Effector memory CD8-positive, alpha-beta T cell (primary cell): ENCODE measurements at places on chromosomes 16 and 17.

DNA sequence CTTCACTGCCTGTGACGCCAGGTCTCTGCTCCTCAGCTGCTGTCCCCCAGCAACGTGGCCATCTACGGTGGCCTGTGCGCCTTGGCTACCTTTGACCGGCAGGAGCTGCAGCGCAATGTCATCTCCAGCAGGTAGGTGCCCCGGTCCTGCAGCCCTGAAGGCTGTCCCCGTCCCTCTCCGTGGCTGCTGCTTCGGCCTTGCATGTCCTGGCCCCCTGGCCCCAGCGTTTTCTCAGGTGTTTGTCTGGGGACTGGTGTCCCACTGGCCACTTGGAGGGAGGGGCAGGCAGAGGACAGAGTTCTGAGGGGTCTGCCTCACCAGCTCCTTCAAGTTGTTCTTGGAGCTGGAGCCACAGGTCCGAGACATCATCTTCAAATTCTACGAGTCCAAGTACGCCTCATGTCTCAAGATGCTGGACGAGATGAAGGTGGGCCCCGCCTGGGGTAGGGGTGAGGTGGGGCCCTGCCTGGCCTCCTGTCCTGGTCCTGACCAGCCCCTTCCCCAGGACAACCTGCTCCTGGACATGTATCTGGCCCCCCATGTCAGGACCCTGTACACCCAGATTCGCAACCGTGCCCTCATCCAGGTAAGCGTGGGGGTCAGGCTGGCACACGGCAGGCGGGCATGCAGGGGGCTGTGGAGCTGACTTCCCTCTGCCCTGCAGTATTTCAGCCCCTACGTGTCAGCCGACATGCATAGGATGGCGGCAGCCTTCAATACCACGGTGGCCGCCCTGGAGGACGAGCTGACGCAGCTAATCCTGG is 4.4 kb downstream of the GPS1 start:
- no peak for DNase-seq

- DNase-seq, result no peak
Measured at GRCh38 chr17:38742411-38743308, 5.5 kb downstream of the PCGF2 start.

DNA sequence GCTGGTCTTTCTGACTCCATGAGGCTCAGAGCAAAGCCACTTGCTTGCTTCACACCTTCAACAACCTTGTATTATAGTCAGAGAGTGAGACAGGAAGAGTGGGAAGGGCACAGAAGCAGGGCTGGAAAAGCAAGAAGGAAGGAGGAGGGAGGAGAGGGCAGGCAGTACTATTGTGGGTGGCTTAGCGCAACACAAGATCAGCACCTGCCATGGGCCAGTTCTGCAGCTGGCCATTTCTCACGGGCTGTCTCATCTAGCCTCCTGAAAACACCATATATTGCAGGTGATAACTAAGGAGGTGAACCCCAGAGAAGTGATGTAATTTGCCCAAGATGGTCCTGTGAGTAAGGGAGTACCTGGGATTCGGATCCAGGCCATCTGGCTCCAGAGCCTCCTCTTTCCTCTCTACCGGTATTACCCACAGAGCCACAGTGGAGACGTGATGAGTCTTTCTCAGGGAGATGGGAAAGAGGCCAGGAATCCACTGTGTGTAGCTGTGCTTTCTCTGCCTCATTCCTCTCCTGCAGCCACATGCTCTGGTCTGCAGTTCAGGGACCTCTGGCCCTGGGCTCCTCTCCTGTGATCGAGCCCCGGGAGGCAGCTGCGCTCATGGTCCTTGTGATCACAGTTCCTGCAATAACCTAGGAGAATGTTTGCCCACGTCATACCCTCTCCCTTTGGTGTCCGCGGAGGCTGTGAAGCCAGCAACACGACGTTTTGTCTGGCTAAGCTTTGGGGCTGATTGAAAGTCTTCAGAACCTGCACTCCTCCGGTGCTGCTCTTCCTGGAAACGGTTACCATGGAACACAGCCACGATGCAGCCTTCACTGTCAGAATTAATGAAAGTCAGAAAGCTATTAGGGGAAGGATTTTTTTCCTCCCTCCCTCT is 178.1 kb upstream of the CCL2 start:
- DNase-seq, result no peak

DNA sequence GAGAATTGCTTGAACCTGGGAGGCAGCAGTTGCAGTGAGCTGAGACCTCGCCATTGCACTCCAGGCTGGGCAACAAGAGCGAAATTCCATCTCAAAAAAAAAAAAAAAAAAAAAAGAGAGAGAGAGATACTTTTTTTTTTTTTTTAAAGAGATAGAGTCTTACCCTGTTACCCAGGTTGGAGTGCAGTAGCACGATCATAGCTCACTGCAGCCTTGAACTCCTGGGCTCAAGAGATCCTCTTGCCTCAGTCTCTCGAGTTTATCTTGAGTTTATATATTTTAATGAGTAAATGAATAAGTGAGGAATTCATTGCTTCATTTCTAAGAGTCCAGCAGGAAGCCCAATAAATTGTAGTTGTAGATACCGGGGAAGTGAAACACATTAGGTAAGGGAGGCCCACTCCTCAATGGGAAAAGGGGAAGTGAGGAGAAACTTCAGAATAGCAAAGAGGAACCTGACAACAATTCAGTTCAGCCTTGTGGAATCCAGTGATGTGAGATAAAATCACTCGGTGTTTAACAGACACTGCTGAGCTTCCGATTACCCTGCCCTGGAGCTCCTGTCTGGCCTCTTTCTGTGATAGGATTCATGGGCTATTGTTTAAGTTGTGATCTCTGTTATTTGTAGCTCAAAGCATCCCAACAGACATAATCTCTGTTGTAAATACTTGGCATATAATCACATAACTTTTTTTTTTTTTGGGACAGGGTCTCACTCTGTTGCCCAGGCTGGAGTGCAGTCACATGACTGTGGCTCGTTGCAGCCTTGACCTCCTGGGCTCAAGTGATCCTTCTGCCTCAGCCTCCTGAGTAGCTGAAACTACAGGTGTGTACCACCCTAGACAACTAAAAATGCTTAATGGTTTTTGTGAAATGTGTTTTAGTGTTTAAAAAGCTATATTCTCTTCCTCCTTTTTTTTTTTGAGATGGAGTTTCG is 15.8 kb upstream of the ITGAM start:
- DNase-seq, result no peak

DNA sequence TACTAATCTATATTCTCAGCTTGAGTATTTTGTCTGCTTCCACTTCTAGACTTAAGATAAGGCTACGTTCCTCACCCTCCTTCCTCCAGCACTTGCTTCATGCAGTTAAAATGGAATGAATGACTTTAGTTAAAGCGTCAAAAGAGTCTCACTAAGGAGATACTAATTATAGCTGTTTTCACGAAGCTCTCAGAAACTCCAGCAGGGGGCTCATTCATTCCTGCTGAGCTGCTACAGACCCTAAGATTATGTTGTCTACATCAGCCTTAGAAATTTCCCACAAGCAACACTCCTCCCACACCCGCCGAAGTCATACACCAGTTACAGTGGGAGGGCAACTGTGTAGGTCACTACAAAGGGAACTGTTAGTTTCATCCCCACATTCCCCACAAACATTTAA is 57.0 kb upstream of the KIFC3 start:
- DNase-seq, result no peak

- no peak for DNase-seq
Measured at GRCh38 chr17:39591958-39592954, 15.5 kb downstream of the NEUROD2 start.

GRCh38 chr17:34847938-34848337 is 113.3 kb downstream of the CCT6B start:
- DNase-seq, result no peak

GRCh38 chr17:4895657-4896331 is 3.5 kb upstream of the C17orf107 start:
- no peak for DNase-seq

GRCh38 chr16:85613604-85614337 is 649 bp downstream of the GSE1 start:
- DNase-seq, result no peak

GRCh38 chr17:72775237-72775636 is 317.3 kb downstream of the SLC39A11 start:
- DNase-seq, result no peak

- no peak for DNase-seq
Measured at GRCh38 chr17:80259457-80260068, 1.1 kb upstream of the RNF213 start.
